ENCODE measurements at places on chromosomes 6 and 20.

GRCh38 chr20:9744551-9744950 is 94.3 kb downstream of the PAK5 start:
- DNase-seq: no peak

GRCh38 chr6:164133095-164133494 is 718.6 kb downstream of the QKI start:
- no peak for DNase-seq

GRCh38 chr6:127690092-127690491 is 113.1 kb downstream of the C6orf58 start:
- no peak for DNase-seq

GRCh38 chr6:37426945-37427510 is 6.0 kb upstream of the CMTR1 start:
- no peak for DNase-seq

- no peak for DNase-seq
Observed at GRCh38 chr20:61621852-61622251, 369.8 kb downstream of the CDH4 start.

DNA sequence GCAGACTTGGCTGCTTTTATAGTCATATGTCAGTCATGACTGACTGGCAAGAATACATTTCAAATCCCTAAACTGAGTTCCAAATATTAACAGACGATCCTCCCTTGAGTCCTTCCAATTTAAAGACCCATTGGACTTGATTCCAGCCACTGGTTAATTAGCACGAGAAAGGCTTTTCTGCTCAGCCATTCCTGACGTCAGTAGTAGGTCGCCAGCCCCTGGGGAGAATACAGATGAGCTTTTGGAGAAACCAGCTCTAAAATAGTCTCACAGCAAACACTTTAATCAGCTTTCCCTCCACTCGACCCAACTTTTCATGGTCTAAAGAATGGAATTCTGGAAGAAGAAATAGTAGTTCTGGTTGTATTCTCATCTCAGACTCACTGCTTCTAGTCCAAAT is 91.6 kb downstream of the SLC22A3 start:
- DNase-seq: no peak

GRCh38 chr20:21147593-21147992 is 21.7 kb downstream of the KIZ start:
- DNase-seq: no peak

DNA sequence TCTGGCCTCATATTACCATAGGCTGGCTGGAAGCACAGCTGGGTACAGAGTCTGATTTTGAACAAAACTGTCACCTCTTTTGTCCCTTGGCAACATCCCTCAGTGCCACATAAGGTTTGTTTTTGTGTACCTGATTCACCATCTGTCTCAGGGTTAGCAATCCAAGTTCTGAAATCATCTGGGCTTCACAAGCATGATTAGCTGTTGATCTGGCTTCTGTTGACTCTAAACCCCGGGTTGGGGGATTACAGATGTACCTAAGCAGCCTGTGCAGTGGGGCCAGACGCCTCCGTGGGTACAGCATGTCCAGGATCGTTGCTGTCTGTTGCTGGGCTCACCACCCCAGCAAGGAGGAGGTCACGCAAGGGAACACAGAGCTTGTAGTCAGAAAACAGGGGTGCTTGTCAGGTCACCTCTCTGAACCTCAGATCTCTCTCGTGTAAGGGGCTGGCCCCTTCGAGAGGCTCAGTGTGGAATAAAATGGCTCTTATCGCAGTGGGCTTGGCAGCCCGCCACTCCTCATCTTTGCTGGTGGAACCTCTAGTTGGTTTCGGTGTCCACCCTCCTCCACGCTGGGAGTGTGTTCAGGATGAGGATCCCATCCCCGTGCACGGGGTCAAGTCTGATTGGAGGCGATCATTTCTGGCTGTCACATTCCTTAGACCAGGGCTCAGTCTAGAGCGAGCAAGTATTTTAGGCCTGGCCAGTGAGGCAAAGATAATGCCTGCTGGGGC is 39.2 kb upstream of the ZNF831 start:
- no peak for DNase-seq

GRCh38 chr6:66965227-66965626 is 1258.2 kb upstream of the EYS start:
- DNase-seq: no peak

DNA sequence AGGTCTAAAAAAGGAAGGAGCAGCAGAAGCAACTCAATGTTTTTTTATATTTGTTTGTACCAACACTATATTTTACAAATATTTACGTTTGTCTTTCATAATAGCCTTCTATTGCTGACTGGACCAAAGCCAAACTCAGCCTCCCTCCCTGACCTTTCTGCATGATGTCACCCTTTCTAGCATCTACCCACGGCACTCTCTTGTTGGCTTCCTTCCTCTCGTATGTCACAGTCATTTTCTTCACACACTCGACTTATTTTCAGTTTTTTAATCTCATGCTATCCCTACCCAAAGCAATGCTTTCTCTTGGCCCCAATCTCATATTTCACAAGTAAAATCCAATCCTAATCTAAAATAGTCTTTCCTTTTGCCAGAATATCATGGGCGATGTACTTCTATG is 16.3 kb upstream of the FAM8A1 start:
- DNase-seq: no peak

GRCh38 chr6:144062786-144063185 is 32.6 kb downstream of the SF3B5 start:
- no peak for DNase-seq

- no peak for DNase-seq
Observed at GRCh38 chr6:37459981-37460800, 27.2 kb downstream of the CMTR1 start.

- DNase-seq: no peak
Observed at GRCh38 chr20:51463998-51464397, 78.5 kb downstream of the NFATC2 start.

- no peak for DNase-seq
Observed at GRCh38 chr6:51569594-51569993, 517.8 kb downstream of the PKHD1 start.

- DNase-seq: no peak
Observed at GRCh38 chr6:13466304-13467215, 20.8 kb downstream of the GFOD1 start.

- no peak for DNase-seq
Observed at GRCh38 chr20:37534401-37535157, 6.9 kb upstream of the BLCAP start.

DNA sequence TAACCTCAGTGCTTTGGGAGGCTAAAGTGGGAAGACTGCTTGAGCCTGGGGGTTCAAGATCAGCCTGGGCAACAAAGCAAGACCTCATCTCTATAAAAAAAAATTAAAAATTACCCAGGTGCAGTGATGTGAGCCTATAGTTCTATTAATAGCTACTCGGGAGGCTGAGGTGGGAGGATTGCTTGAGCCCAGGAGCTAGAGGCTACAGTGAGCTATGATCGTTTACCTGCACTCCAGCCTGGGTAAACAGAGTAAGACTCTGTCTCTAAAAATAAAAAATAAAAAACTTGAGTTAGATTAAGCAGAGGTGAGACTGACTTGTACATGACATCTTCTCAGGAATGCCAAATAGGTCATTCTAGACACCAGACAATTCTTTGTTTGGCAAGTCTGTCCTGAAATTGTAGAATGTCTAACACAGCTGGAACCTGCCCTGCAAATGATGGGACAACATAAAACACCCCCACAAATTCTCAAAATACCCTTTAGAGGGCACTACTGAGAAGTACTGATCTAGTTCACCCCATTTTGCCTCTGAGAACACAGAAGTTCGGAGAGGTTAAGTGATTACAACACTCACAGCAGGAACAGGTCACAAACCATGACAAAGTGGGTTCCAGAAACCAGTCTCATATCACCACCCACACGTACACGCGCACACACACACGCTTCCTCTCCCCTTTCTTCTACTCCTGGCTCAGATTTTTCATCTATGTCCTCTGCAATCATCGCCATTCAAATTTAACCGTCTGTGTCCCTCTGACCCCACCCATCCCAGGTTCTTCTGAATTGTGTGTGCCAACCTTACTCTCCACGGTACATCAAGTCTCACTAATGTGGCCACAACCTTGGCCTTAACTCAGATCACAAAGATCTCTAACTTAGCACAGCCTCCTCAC is 38.3 kb downstream of the ARHGAP18 start:
- no peak for DNase-seq

DNA sequence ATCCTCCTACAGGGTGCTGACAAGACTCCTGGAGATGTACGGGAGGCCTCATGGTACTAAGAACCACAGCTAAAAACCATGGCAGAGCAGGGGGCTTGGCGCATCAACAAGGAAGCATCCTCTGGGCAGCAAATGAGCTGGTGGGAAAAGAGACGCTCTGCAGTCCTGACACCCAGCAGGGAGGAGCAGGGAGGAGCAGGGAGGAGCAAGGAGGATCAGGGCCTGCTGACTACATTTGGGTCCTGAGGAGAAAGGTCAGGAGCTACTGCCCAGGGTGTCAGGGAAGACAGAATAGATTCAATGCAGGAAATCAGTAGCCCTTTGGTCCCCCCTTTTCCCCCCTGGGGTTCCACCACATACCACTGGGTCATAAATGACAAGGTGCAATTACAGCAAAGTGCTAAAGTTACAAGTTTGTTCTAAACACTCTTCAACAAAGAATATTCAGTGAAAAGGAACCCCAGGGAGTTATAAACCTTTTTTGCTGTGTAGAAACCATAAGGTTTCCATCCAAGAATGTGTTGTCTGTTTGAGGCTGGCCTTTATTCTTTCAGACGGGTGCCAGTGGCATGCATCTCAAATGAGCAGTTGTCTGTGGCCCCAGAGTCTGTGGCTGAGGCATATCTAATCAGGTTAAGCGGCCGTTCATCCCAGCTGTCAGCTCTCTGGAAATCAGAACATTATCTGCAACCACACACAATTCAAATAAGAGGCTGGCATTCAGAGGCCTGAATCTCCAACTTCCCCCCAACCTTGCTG is 325.0 kb downstream of the CDC5L start:
- DNase-seq: no peak
